ENCODE measurements at places on chromosomes 2 and 18.

DNA sequence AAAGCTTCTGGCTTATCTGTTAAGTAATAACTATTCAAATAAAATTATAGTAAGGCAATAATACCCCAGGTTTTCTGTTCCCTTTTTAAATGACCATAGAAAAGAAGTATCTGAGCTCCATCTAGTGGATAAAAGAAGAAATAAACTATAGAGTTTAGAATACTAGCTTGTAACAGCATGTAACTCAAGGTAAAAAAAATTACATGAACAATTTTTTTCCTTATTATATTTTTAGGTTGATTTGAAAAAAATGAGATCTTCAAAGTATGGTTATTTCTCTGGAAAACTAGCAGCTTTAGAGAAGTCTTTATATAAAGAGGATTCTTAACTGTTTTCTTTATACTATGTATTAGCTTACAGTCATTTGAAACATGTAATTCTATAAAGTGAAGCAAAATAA is 58.1 kb downstream of the NCKAP1 start:
- no peak for DNase-seq

DNA sequence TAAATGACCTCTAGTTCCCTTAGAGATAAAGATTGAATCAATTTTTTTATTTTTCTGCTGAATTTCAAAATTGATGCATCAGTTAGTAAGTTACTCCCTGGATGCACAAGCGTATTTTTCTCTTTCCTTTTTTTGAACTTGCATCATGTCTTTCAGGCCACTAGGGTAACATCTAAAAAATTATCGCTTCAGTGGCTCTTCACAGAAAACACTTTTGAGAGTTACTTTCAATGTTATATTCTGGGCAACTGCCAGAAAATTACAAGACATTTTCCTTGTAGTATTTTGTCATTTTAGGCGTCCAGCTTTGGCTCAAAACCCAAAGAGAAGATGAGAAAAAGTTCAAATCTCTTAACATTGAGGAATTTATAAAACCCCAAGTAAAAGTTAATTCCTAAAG is 59.8 kb downstream of the DSEL start:
- DNase-seq: no peak

- DNase-seq: no peak
Observed at GRCh38 chr2:51855683-51856082, 823.8 kb upstream of the NRXN1 start.

- DNase-seq: no peak
Observed at GRCh38 chr2:16012029-16012596, 71.8 kb downstream of the MYCN start.

GRCh38 chr2:152386266-152386665 is 51.3 kb downstream of the FMNL2 start:
- DNase-seq: no peak

- no peak for DNase-seq
Observed at GRCh38 chr2:137966043-137966442, 1.8 kb downstream of the HNMT start.

Measured in activated gamma-delta T cell treated with Interleukin-2 at 50 U/mL for 16 hours (primary cell).